ENCODE measurements at places on chromosomes 5 and 9. TPM values are rescaled to one million over a fixed set of nuclear protein-coding genes. Genes with fewer than 3 reads are reported as not detected.

Gene ENTPD2
- not detected for total RNA-seq

Gene CKMT2
- not detected for total RNA-seq

DNA sequence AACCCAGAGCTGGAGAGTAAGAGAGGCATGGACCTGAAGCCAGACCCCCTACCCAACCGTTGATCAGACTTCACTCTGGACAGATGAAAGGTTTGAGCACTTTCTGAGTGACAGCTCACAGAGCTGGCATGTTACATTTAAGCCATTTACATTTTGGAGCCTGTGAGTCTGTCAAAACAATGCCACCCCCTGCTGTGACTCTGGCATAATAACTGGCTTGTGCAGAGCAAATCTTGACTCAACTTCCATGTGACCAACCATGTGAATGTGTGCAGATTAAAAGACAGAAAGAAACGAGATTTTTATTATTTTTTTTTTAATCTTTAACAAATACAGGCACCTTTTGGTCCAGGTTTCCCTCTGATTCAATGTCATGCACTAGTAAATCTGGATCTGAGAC lies 48.5 kb downstream of the MFAP3 start:
- no peak for DNase-seq

GRCh38 chr9:69396759-69397158 lies 71.7 kb downstream of the ENTREP1 start:
- no peak for DNase-seq

DNA sequence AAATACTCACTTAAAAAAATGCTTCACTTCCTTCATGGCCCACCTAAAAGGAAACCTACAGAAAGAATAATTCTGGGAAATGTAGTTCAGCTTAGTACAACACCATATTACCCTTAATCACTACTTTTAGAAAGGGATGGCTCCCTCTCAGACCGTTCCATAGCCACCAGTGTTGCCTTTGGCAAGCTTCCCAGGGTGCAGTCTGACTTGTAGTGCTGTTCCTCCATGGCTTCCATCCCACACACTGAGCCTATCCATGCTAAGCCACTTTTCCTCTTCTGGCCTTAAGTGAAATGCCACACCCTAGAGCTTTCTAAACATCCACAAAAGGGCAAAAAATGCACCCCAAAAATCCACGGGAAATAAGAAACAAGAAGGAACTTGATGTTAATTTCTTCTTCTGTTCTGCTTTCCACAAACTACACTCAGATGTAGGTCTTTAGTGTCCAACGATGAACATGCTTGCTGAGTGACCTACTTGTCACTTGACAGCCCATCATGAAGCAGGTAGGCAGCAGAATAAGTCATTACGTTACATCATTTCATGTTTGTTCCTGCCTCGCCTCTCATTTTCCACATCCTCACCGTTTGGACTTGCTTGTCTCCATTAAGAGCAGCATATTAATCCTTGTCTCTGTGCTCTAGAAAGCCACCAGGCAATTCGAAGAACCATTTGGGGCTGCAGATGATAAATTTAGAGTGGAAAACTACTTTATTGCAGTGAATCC lies 391.1 kb upstream of the GRAMD2B start:
- no peak for DNase-seq

GRCh38 chr9:37060833-37061232 lies 26.8 kb upstream of the PAX5 start:
- DNase-seq: no peak

- peak; percentile 40 for DNase-seq
These were observed 129.1 kb downstream of the KCNIP1 start for GRCh38 chr5:170632985-170633234.

GRCh38 chr5:155897761-155898160 lies 429.2 kb upstream of the SGCD start:
- DNase-seq: no peak

DNA sequence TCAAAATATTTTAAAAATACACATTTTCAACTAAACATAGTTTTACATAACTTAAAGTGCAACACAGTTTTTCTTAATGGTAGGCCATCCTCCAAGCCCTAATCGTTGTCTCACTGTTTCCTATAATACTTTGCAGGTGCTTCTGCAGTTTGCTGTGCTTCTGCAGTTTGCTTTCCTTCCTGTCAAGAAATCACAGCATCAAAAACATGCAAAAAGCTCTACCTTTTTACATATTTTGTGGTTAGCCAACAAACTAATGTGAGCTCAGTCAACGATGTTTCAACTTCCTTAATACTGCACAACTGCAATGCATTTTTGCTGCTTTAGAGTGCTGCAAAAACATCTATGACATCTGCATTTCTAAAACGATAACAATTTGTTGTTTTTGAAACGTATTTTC lies 25.2 kb downstream of the EMB start:
- DNase-seq: peak; percentile 75

Gene ZFAND5
- total RNA-seq: 148 TPM

DNA sequence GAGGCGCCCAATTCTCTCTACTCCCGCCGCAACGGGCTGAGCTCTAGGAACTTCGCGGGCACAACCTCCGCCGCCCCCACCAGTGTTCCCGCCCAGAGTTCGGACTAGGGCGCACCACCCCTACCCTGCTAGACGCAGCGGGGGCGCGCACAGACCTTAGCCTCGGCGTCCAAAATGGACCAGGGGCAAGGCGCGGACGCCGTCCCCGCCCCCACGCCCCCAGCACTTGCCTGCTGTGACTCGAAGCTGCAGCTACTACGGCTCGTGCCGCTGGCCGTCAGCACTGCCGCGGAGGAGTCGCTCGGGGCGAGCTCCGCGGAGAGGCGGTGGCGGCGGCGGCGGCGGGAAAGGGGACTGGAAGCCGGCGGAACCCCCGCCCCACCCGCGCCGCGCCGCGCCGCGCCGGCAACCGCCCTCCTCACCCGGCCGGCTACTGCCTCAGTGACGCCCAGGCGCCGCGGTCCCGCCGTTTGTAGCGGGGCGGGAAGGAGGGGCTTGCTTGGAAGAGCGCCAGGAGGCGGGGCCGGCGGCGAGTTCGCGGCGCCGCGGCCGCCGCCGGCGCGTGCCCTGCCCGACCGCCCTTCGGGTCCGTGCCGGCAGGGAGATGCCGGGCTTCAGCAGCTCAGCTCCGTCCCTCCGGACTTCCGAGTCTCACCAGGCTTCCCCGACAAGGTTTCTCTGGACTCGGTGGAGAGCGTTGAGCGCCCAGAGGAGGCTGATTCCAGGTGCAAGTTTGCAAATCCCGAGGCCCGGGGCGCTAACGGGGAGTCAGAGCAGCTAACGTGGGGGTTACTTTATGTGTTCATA lies 4.5 kb downstream of the ELAVL2 start:
- DNase-seq: no peak

- DNase-seq: peak; percentile 16
These were observed 626 bp upstream of the FST start for GRCh38 chr5:53479590-53480415.

GRCh38 chr9:27189426-27189825 lies 80.4 kb downstream of the TEK start:
- no peak for DNase-seq

- DNase-seq: no peak
These were observed 116.0 kb downstream of the KCNN2 start for GRCh38 chr5:114477816-114478334.

GRCh38 chr9:138098116-138098907 lies 220.7 kb downstream of the CACNA1B start:
- DNase-seq: no peak

Gene PCDHGB2
- total RNA-seq: 0.64 TPM

DNA sequence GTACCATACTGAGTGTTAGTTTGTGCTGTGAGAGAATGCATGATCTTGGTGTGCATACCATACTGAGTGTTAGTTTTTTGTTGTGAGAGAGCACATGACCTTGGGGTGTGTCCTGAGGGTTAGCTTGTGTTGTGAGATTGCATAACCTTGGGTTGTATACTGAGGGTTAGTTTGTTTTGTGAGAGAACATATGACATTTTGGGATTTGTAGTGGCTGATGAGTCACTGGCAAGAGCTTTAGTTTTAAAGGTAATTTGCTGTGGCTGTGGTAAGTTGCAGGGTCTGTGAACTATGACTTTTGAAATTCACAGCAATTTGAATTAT lies 1068.3 kb upstream of the EDIL3 start:
- no peak for DNase-seq

Gene EDIL3
- total RNA-seq: not detected

DNA sequence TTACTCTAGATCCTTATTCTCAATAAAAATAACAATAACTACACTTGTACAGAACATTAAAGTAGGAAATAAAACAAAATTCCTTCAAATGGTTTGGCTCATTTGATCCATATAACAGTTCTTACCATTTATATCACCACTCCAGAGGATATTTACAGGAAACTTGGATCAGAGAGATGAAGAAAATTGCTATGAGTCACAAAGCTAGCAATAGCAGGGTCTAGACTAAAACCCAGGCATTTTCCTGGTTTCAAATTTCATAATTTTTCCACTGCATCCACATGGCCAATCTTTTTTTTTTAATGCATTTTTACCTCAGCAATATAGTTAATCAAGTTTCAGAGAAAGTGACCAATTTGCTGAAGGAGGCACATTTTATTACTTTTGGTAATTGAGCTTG lies 299.2 kb downstream of the ELAVL2 start:
- DNase-seq: no peak

- DNase-seq: peak; percentile 77
These were observed 70.6 kb downstream of the IQGAP2 start for GRCh38 chr5:76473661-76474060.

Gene CCL21
- not detected for total RNA-seq

- DNase-seq: no peak
These were observed 19.6 kb downstream of the CRB2 start for GRCh38 chr9:123375469-123376132.

DNA sequence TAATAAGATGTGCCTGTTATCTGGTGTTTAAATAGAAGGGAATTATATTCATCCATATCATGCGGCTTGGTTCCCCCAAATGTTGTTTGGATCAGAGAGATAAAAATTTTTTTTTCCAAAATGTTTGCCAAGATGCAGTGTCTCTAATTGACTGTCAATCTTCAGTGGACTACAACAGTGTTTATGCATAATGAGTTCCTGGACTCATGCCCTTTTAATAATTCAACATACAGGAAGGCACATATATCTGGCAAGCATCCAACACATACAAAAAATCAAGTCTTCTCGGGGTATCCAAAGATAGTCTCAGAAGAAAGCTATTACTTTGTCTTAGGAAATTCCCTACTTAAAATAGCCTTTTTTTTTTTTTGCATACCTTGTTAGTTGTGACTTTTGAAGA lies 1534.7 kb downstream of the EFNA5 start:
- no peak for DNase-seq

Gene DBH
- total RNA-seq: 0.09 TPM

DNA sequence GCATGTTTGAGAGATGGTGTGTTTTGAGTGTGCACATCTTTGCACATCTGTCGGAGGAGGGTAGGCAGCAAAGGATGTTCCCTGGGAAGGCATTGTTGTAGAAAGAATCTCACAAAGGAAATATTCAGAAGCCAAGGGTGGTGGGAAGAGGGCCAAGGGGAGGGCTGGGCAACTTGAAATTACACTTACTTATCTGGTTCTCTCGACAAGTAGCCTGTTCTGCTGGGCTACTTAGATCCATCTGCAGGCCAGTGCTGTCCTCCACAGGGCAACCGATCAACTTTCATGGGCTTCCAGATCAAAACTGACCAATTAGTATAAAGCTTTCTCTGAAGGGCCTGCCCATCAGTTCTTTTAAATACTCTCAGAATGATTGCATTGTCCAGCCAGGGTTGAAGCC lies 495.2 kb downstream of the GADD45G start:
- DNase-seq: no peak

- no peak for DNase-seq
These were observed at the start of gene ESM1 for GRCh38 chr5:54985301-54986268. Gene ESM1 (minus strand): TSS chr5:54985593. CDS start chr5:54985517, 76 bp downstream.

DNA sequence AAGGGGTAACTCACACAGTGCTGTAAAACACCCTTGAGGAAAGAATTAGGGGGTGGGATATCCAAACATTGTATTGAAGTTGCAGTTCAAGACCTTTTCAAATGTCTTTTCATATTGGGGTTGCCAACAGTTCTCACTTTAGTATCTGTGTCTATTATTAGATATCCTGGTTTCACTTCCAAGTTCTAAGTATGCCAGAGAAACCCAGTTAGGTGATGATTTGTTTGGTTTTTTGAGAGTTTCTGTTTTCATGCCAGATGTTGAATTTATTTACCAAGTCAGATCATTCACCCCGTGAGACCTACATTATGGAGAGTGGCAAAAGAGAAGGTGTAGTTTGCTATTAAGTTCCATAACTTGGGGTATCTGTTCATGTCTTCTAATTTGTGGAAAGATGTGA lies 64.5 kb downstream of the C9orf152 start:
- no peak for DNase-seq

Gene CLIC3
- 3.1 TPM for total RNA-seq

Gene KLF4
- total RNA-seq: 0.19 TPM

- DNase-seq: no peak
These were observed 33.0 kb downstream of the ERGIC1 start for GRCh38 chr5:172866802-172867748.

Gene CCL27
- total RNA-seq: not detected

Gene RNF20
- total RNA-seq: 67.4 TPM

GRCh38 chr5:91098541-91098940 lies 284.6 kb downstream of the ARRDC3 start:
- DNase-seq: no peak

Gene GLDC
- total RNA-seq: not detected

Gene PCDHB13
- total RNA-seq: 0.09 TPM

Gene OBP2B
- total RNA-seq: not detected

- DNase-seq: no peak
These were observed 23.2 kb upstream of the C5orf63 start for GRCh38 chr5:127096328-127096993.

DNA sequence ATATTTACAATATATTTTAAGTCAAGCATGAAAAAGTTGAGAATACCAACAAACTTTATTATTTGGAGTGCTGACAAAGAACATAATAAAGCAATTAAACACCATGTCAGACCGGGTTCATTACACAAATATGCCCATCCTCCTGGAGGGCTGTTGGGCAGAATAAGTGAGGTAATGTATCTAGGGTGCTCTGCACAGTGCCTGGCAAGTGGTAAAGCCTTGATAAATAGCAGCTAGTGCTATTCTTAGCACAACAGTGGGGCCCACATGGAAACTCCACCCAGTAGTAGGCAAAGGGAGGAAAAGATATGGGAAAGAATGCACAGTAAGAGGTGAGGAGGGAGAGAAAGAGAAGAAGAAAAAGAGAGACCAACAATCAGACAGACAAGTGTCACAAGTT lies 97.7 kb downstream of the SLC1A3 start:
- no peak for DNase-seq

- no peak for DNase-seq
These were observed 130.4 kb downstream of the ASTN2 start for GRCh38 chr9:117284414-117284813.

Gene NFIB
- total RNA-seq: not detected

GRCh38 chr5:37815913-37816312 lies 23.9 kb downstream of the GDNF start:
- DNase-seq: no peak

GRCh38 chr9:136018257-136019031 lies 57.3 kb upstream of the UBAC1 start:
- no peak for DNase-seq

Measured in CD4-positive, alpha-beta memory T cell (primary cell).